Spinal cord (tissue), 10 donors: ENCODE measurements at places on chromosomes 2 and 18. TPM values are rescaled to one million over a fixed set of nuclear protein-coding genes. Genes with fewer than 3 reads are reported as not detected.
A peak's percentile ranks its signal among the peaks of the same experiment; 100 is the strongest.

- peaks cover 15% of the 10 kb centered on the region for H3K27me3 ChIP-seq
- H3K4me1 ChIP-seq: peaks cover 19% of the 10 kb centered on the region
- no peak overlapping the region for H3K4me3 ChIP-seq
These were observed 64.7 kb upstream of the GLI2 start for GRCh38 chr2:120670771-120671480.

The CDH19 gene
- polyA plus RNA-seq: 1.8 TPM

The IL36B gene
- polyA plus RNA-seq: not detected

The NPPC gene
- 26.6 TPM for polyA plus RNA-seq

DNA sequence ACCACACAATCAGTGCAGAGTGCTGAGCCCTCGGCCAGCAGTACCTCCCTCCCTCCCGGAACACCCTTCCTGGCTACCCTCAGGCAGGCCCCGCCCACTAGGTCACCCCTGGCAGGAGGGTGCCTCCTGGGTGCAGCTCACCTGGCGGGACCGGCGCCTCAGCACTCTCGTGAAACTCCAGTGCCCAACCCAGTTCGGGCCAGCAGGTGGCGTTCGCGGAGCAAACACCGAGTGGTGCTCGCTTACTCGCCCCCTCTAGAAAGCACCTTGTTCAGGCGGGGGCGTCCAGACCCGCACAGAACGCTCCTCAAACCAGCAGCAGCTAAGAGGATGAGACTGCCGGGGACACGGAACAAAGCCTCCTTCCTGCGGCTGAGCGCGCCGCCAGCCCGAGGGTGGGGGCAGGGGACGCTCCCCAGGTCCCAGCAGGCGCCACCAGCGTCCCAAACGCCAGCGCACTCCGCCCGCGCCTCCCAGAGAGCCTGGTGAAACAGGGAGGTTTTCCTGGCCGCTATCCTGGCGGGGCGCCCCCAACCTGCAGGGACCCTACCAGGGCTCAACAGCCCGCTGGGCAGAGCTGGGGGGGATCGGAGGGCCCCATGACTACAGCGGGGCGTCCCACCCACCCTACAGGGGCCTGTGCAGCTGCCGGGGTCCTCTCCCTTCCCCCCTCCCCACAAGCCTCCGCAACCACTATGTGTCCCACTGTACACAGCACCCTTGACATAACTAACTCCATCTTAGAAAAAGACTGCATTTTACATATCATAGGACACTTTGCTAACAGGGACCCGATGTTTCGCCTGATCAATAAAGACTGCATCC, 44.7 kb downstream of the MRPS5 start:
- H3K36me3 ChIP-seq: no peaks in the 10 kb centered on the region
- H3K4me3 ChIP-seq: peak overlapping the region; percentile 39
- peaks cover 11% of the 10 kb centered on the region for H3K27me3 ChIP-seq
- H3K4me1 ChIP-seq: peaks cover 17% of the 10 kb centered on the region
- no peak overlapping the region for H3K27ac ChIP-seq
- peak; percentile 31 for DNase-seq

DNA sequence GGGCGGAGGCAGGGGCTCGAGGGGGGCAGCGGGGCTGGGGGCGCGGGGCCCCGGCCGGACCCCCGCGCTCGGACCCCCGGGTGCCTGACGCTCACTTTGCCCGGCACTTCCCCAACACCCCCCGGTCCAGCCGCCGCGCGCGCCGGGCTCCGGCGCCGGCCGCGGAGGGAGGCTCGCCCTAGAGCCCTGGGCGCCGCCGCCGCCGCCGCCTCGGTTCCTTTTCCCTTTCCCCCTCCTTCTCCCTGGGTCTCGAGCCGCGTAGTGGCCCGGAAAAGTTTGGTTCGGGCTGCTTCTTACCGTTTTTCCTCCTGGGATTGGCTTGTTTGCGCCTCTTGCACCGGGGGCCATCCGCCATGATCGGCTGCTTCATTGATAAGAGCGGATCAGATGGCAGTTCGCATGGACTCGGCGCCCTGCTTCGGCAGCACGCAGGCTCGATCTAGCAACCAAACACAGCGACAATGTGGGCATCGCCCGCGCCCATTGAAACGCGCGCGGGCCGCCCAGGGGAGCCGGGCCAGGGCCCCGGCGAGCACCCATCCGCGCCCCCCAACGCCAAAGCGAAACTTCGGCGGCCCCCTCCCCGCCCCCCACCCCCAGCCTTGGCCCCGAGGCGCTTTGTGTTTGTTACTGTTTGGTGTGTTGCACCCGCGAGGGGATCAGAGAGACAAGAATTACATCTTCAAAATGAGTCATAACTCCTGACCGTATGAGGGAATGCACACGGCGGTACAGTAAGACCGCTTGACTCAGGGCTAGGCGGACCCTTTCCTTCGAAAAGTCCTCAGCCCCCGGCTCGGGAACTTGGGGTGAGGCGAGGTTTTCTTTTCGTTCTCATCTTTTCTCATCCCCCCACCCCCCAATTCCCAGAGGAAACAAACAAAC, 2.7 kb downstream of the ZEB2 start:
- H3K27ac ChIP-seq: peak overlapping the region; percentile 97
- peak overlapping the region; percentile 85 for H3K4me3 ChIP-seq
- peak; percentile 81 for DNase-seq
- peaks cover 15% of the 10 kb centered on the region for H3K4me1 ChIP-seq

The CEP68 gene
- polyA plus RNA-seq: 30.0 TPM

GRCh38 chr2:240402566-240403272, 32.7 kb upstream of the GPC1 start:
- no peaks in the 10 kb centered on the region for H3K36me3 ChIP-seq
- no peak overlapping the region for H3K27ac ChIP-seq
- no peak for DNase-seq
- H3K27me3 ChIP-seq: no peaks in the 10 kb centered on the region
- H3K4me1 ChIP-seq: peaks cover 4% of the 10 kb centered on the region
- H3K4me3 ChIP-seq: no peak overlapping the region

The UBXN2A gene
- 18.9 TPM for polyA plus RNA-seq

- no peak overlapping the region for H3K4me3 ChIP-seq
- DNase-seq: no peak
- H3K4me1 ChIP-seq: no peaks in the 10 kb centered on the region
- no peak overlapping the region for H3K27ac ChIP-seq
- no peaks in the 10 kb centered on the region for H3K36me3 ChIP-seq
These were observed 67.6 kb downstream of the LDAH start for GRCh38 chr2:20755132-20755800.

The STK16 gene
- polyA plus RNA-seq: 38.7 TPM

GRCh38 chr18:6270771-6271216, 143.9 kb downstream of the L3MBTL4 start:
- DNase-seq: no peak
- H3K36me3 ChIP-seq: no peaks in the 10 kb centered on the region
- no peak overlapping the region for H3K4me3 ChIP-seq
- no peak overlapping the region for H3K27ac ChIP-seq
- no peaks in the 10 kb centered on the region for H3K27me3 ChIP-seq

- no peaks in the 10 kb centered on the region for H3K27me3 ChIP-seq
- H3K36me3 ChIP-seq: no peaks in the 10 kb centered on the region
- no peak overlapping the region for H3K27ac ChIP-seq
- DNase-seq: peak; percentile 36
- H3K4me1 ChIP-seq: no peaks in the 10 kb centered on the region
These were observed 565.5 kb upstream of the CHAC2 start for GRCh38 chr2:53202063-53202462.

The ADD2 gene
- 71.8 TPM for polyA plus RNA-seq

GRCh38 chr2:235518322-235519090, 24.7 kb downstream of the AGAP1 start:
- DNase-seq: no peak
- no peak overlapping the region for H3K27ac ChIP-seq
- peaks cover 6% of the 10 kb centered on the region for H3K36me3 ChIP-seq
- no peaks in the 10 kb centered on the region for H3K27me3 ChIP-seq

The SULT1C4 gene
- polyA plus RNA-seq: 35.1 TPM

DNA sequence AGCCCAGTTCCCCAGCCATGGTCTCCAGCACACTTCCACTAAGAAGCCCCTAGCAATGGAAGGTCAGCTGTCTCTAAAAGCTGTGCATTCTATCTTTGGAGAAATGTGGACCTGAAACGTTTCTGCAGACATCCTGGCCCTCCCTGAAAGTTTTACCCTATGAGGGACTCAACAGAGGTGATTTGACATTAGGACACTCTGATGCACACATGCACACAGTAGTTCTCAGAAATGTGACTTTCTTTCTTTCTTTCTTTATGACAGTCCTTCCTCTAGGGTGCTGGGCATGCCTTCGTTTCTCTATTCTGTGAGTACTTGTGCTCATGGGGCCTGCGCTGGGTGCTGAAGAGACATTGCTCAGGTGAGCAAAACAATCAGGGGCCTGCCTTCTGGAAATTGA, 857.3 kb downstream of the RNF144A start:
- DNase-seq: no peak
- H3K36me3 ChIP-seq: no peaks in the 10 kb centered on the region
- H3K4me1 ChIP-seq: no peaks in the 10 kb centered on the region
- no peak overlapping the region for H3K27ac ChIP-seq
- no peaks in the 10 kb centered on the region for H3K27me3 ChIP-seq

- no peaks in the 10 kb centered on the region for H3K36me3 ChIP-seq
- DNase-seq: no peak
- no peaks in the 10 kb centered on the region for H3K4me1 ChIP-seq
- H3K27ac ChIP-seq: no peak overlapping the region
- no peaks in the 10 kb centered on the region for H3K27me3 ChIP-seq
- H3K4me3 ChIP-seq: no peak overlapping the region
These were observed 82.9 kb upstream of the CCDC85A start for GRCh38 chr2:56100791-56101312.

GRCh38 chr2:227655454-227655853, 11.2 kb upstream of the SCYGR5 start:
- no peak overlapping the region for H3K4me3 ChIP-seq
- H3K27ac ChIP-seq: no peak overlapping the region
- no peak for DNase-seq
- no peaks in the 10 kb centered on the region for H3K27me3 ChIP-seq
- no peaks in the 10 kb centered on the region for H3K36me3 ChIP-seq

DNA sequence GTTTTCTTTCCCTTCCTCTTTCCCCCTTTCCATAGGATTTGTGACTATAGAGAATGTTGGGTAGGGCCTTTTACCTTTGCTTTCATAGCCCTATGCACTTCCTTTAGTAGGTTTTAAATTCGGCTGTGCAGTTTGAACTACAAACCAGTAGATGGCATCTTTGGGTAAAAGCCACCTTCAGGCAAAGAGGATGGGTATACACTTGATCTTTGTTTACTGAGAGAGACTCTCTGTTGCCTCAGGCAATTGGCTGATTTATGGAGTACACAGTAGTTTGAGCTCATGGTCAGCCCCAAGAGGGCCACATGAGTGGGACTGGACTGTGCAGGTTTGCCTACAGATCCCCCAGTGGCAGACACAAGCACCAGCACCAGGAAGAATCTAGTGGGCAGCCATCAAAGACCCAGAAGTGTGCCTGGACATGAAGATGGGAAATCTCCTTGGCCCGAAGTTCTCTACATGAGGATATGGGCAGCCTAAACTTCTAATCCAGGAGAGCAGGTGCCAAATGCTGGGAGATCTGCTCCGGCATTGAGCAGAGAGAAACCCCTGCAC, 1304.3 kb upstream of the DDX18 start:
- H3K4me1 ChIP-seq: no peaks in the 10 kb centered on the region
- no peak for DNase-seq
- no peak overlapping the region for H3K27ac ChIP-seq
- no peaks in the 10 kb centered on the region for H3K36me3 ChIP-seq
- no peaks in the 10 kb centered on the region for H3K27me3 ChIP-seq
- H3K4me3 ChIP-seq: no peak overlapping the region

DNA sequence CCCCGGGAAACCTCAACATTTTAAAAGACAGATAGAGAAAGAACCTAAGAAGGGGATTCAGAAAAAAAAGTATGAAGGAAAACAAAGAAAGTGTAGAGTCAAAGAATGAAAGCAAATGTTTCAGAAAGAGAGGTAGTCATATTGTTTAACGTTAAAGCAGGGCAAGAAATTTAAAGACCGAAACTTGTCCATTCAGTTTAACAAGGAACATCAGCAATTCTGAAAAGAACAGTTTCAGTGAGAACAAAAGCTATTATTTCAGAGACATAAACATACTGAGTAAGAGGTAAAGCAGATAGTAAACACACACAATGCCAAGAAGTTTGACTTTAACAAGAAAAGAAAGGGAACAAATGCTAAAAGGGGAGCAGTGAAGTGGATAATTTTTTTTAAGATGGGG, 41.1 kb downstream of the MBD2 start:
- no peaks in the 10 kb centered on the region for H3K27me3 ChIP-seq
- no peak overlapping the region for H3K4me3 ChIP-seq
- H3K4me1 ChIP-seq: no peaks in the 10 kb centered on the region
- H3K36me3 ChIP-seq: no peaks in the 10 kb centered on the region

DNA sequence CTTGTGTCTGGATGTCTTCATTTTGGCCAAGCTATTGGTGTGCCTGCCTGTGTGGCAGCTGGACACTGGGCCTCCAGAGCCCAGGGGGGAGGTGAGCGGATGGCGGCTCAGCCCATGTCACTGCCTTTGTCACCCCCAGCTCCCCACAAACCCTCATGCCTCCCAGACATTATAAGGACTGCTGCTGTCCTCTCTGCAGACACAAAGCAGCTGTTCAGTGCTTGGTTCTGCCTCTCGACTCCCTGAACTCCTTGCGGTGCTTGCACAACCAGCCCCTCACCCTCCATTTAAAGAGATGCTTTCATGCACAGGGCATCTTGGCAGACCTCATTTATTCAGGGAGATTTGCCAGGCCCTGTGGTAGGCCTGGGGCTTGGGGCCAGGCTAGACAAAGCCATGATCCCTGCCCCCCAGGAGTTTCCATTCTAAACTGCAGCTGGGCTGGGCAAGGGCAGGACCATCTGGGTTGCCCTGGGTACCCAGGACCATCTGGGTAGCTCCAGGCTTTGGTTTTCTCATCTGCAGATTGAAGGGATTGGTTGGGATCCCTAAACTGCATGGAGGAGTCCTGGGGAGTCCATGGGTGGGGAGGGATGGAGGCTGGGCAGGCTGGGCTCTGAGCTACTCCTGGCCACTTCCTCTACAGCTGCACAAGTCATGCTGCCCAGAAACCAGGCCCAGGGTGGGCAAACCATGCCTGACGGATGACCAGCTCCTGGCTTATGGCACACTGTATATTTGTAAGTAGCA, 168.5 kb downstream of the CELF4 start:
- H3K4me3 ChIP-seq: no peak overlapping the region
- H3K27me3 ChIP-seq: peaks cover 6% of the 10 kb centered on the region
- peaks cover 48% of the 10 kb centered on the region for H3K4me1 ChIP-seq
- no peak overlapping the region for H3K27ac ChIP-seq
- no peak for DNase-seq

The BOLL gene
- 0.08 TPM for polyA plus RNA-seq

DNA sequence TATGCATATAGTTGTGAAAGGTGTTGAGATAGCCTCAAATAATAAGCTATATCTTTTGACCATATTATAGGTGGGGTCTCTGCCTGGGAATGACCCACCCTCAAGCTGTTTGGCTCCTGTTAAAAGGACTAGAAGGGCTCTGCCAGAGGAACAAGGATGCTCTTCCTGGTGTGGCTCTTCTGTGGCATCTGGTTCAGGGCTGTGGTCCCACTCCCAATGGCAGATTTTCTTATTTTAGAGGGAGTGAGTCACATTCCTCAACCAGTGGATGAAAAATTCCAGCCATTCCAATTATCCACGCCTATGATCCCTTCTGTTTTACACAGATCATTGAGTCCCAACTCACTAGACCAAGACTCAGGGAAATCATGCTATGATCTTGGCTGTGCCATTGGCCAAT, 119.9 kb downstream of the PARD3B start:
- H3K4me3 ChIP-seq: no peak overlapping the region
- no peaks in the 10 kb centered on the region for H3K4me1 ChIP-seq
- no peaks in the 10 kb centered on the region for H3K27me3 ChIP-seq
- H3K27ac ChIP-seq: peak overlapping the region; percentile 7

The DDX18 gene
- 41.2 TPM for polyA plus RNA-seq

GRCh38 chr2:222722327-222722946, 51.0 kb downstream of the MOGAT1 start:
- H3K4me1 ChIP-seq: no peaks in the 10 kb centered on the region
- H3K27me3 ChIP-seq: no peaks in the 10 kb centered on the region
- DNase-seq: no peak
- no peaks in the 10 kb centered on the region for H3K36me3 ChIP-seq
- no peak overlapping the region for H3K4me3 ChIP-seq
